ENCODE measurements at places on chromosomes 7 and 10.

- no peak for DNase-seq
Measured at GRCh38 chr7:29976673-29977415, 12.8 kb downstream of the SCRN1 start.

- DNase-seq, result no peak
Measured at GRCh38 chr10:124713679-124714255, 30.4 kb downstream of the FAM53B start.

GRCh38 chr7:135510592-135511183 lies 786 bp upstream of the CNOT4 start:
- DNase-seq, result no peak

- no peak for DNase-seq
Measured at GRCh38 chr7:128253701-128254100, 12.6 kb downstream of the LEP start.

DNA sequence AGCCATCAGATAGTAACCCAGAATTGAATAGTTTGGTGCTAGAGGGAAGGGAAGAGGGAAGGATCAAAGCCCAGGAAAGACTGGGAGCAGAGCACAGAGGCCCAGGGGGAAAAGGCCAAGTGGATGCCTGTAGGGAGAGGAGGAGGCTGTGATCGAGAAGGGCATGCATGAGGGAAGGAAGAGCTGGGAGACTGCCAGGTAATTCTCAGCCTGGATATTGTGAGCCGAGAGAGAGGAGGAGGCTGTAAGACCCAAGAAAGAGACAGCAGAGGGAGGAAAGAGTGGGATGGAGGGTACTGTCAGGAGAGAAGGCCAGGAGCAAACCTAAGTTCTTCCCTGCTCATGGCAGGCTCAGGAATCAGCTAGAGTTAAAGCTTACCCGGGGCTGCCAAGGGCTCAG lies 178.2 kb downstream of the CCDC3 start:
- DNase-seq, result no peak

- no peak for DNase-seq
Measured at GRCh38 chr7:25559581-25560367, 331.5 kb upstream of the NPVF start.

DNA sequence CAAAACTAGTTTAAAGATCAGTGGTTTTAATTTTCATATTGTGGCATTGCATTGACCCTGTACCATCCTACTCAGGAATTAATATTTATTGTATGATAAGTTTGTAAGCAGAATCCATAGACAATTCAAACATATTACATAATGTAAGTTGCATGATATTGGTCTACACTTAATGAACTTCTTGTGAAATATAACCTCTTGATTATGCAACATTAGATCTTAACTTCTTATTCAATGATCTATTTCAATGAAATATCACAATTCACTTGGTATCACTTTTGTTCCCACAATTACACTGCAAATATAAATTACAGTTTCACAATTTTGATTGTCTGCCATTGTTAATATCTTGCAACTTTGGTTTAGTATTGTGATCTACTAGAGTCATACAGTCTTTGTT lies 44.0 kb upstream of the TMEM229A start:
- no peak for DNase-seq

GRCh38 chr10:132324186-132324585 lies 7.8 kb upstream of the LRRC27 start:
- DNase-seq, result no peak

GRCh38 chr7:107922886-107923285 lies 31.9 kb downstream of the DLD start:
- no peak for DNase-seq

- DNase-seq, result no peak
Measured at GRCh38 chr7:69418869-69419670, 179.2 kb upstream of the AUTS2 start.

DNA sequence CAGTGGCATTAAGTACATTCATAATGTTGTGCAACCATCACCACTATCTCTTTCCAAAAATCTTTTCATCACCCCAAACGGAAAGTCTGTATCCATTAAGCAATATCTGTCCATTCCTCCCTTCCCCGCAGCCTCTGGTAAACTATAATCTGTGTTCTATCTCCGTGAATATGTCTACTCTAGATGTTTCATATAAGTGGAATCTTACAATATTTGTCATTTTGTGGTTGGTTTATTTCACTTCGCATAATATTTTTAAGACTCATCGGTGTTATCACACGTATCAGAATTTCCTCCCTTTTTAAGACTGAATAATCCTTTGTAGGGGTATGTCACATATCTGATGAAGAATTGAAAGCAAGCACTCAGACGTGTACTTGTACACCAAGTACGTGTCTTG lies 86.0 kb upstream of the FGFR2 start:
- no peak for DNase-seq

Measured in stimulated activated CD8-positive, alpha-beta memory T cell treated with anti-CD3 and anti-CD28 coated beads, Interleukin-15, amount 100 ng/mL, for 48 hours (primary cell).